Tibial artery (tissue), 4 donors: ENCODE measurements at places on chromosomes 6 and 20.

DNA sequence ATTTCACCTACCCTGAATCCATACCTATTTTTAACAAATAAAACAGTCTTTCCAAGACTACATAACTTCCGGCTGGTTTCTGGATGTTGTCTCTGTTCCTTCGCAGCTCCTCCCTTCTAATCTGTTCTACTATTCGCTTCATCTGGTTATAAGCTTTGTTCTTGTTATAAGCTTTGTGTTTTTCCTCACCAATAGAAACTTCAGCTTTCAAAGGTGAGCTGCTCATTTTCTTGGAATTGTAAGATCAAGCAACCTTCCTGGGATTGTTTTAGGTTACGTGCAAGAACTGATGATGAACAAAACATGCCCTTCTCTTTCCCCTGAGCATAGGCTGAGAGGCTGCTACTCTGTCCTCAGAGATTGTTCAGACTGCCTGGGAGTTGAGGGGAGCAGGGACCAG lies 2.1 kb downstream of the GFOD1 start:
- DNase-seq: no peak

- no peak for DNase-seq
Observed at GRCh38 chr6:107504270-107505026, 14.5 kb downstream of the SOBP start.

DNA sequence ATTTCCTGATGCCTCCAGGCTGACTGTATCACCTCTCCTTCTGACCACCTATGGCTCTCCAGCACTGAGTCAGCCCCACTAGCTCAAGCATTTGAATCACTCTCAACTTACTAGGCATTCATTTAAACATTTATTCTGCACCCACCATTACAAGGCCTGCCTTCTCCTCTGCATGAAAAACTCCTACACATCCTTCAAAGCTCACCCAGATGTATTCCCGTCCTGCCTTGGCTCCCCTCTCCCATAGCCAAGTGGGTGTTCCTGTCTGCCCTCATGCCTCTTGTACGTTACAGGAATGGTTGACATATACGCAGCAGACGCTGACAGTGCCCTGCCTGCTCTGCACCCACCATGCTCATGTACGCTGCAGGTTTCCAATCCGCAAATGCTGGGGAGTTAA lies 21.6 kb downstream of the KCNK17 start:
- no peak for DNase-seq

DNA sequence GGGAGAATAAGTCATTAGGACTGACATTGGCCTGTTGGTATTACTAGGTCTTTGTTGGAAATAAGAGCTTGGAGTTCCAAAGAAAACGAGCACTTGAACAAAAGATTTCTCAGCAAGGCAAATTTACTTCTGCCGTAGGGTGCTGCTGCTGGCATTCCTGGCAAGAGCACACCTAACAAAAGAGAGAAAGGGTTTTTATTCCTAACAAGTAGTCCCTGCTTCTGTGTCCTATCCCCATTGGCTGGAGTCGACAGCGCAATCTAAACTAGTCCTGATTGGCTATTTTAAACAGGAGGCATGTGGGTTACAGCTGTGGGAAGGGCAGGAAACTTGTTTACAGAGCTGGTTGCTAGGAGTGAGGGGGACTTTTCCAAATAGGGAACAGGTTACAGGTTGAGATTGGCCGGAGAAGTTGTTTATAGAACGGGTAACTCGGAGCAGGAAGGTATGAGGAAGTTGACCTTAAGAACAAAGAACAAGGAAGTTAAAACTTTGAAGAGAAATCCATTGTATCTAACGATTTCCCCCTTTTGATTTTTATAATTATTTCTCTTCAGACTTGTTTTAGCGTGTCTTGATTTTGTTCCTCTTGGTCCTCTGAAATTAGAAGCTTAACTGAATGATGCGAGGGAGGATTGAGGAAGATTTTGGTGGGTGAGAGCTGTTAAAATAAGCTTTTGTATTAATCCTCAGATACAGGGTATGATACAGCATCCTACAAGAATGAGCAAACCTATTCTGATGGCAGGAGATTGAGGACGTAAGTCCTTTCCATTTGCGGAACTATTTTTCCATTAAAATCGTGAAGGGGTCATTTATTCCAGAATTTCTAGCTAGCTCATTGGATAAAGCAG lies 3.4 kb upstream of the ZNFX1 start:
- no peak for DNase-seq

DNA sequence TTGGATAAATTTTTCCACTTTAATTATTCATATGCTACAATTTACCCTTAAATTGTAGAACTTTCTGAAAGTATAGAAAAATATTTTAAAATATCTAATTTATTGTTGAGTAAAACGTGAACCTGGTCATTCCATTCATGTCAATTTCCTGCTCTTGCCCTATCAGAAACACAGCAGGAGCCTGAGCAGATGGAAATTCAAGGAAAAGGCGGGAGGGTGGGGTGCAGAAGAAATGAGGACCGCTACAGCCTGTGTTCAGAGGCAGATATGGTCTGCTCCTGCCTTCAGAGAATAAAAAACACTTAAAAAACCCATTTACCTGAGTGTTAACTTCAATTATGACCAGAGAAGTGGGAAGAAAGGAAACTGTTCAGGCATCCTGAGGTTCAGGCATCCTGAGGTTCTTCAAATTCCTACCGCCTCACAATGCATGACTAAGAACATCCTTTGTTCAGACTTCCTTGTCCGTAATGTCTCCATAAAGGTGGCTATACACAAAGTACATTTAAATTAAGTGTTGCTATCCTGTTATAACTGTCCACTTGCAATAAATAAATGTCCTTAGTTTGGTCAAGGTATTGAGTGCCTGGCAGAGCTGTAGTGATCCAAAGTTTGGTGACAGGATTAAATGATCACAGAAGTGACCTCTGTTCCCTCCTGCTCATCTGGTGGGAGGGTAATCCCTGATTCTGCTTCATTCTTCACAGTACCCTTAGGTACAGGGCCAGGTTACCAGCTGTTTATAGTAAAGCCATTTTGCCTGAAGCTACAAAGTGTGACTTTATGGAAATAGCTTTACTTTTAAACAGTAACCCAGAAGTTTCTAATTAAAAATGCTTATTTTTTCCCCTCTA lies 109.1 kb downstream of the MAN1A1 start:
- DNase-seq: no peak

DNA sequence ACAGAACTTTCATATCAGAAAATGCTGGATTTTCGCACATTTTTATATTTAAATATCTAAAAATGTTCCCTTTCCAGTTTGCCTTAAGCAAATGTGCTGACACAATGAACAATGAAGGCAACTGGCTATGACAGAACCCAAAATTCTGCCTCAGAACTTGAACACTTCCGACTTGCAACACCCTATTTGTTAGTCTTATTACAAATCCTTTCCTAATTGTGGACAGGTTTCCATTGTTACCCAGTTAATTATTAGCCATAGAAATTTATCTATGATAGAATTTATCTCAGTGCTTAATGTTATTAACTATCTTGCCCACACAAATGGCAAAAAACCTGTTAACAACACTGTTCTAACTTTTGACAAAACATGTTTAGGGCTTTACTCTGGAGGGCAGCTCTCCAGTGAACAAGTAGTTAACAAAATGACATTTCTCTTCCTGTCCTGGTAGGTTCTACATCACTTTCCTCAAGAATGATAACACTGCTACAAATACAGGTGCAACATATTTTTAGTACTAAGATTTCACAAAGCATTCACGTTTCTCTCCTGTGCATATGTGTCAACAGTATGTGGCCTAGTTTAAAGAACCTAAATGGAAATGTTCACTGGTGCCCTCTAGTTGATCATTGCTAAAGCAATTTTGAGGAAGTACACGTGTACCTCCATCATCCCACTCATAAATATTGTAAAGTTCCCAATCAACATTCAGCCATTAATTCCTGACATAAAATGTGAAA lies 58.4 kb downstream of the HIVEP2 start:
- DNase-seq: no peak

DNA sequence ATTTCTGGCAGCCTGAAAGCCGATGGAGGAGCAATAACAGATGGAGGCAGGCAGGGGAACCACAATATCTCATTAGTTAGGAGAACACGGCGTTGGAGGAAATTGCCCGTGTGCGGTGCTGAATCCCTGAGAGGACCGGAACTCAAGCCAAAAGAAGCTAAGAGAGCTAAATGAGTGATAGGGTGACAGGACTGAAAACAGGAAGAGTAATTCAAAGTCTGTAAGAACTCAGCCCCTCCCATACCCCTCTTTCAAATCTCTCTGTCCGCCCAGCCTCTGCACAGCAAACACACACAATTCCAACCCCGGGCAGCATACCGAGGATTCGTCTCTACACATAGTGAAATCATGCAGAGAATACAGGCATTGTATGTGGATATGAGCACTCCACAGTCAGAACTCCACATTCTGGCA lies 2.6 kb upstream of the IPCEF1 start:
- no peak for DNase-seq

- no peak for DNase-seq
Observed at GRCh38 chr6:41053041-41053440, at the start of gene APOBEC2. TSS of gene APOBEC2 (plus strand) at chr6:41053202. CDS start at chr6:41053348, 146 bp downstream.

GRCh38 chr6:1904466-1904799 lies 294.7 kb downstream of the FOXC1 start:
- DNase-seq: no peak

DNA sequence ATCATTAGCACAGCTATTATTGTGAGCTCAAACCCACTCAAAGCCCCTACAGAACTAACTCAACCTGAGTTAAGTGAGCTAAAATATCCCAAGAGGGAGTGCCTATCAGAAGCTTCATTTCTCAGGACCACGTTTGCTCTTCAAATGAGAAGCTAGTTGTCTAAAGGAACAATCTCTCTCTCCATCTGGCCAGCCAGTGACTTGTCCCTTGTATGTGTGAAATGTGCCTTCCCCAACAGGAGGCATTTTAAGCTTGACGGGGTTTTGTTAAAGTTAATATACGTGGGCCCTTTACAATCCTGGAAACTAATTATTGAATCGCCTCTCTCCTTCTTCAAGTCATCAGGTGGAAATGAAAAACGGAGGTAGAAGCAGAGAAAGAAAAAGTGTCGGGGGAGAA lies 62.0 kb downstream of the TRERF1 start:
- no peak for DNase-seq

- DNase-seq: no peak
Observed at GRCh38 chr6:25553502-25553901, 98.5 kb upstream of the SCGN start.

DNA sequence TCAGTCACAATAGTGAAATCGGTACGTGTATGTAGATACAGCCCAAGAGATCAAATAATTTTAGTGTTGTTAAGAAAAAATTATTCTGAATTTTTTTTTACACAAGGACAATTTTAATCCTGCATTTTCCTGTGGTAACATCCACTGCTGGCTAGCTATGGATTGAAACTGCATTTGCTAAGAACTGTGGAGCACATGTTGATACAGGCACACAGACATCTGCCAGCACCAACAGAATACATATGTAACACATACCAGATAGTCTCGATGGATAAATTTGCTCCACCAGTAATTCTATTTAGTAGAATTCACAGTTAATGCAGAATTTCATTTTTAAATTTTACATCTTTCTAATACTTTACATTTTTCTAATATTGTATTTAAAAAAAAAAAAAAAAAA lies 2.2 kb downstream of the ASIP start:
- no peak for DNase-seq

DNA sequence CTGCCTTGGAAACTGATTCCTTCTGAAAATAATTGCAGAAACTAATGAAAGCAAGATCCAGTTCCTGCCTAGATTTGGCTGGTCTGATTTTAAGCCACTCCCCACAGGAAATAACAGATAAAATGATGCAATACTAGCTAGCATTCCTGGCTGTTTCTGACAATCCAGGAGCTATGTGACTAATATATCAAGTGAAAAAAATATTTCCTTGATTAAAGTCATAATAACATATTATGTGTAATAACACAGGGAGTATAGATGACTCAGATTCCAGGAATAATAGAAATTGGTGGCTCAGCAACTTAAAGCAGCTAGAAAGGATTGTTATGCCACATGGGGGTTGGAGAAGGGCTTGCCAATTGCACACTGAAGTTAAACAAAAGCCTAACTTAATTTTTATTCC lies 182.7 kb upstream of the SALL4 start:
- DNase-seq: no peak

DNA sequence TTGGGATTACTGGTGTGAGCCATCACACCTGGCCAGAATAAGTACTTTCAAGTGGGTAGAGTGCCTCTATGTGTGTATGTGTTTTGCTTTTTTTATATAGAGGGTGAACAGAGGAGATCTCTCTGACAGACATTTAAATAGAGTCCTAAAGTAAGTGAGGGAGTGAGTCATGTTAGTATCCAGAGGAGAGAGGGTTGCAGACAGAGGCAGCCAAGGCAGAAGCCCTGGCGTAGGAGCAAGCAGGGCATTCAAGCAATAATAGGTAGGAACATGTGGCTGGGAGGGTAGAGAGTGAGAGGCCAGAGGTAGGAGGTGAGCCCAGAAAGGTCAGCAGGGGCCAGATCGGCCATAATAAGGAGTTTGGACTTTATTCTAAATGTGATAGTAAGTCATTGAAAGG lies 48.9 kb downstream of the PHF20 start:
- no peak for DNase-seq
